ENCODE measurements at places on chromosomes 2 and 18.

- DNase-seq, result no peak
Observed at GRCh38 chr18:51382081-51382480, 184.6 kb upstream of the MEX3C start.

DNA sequence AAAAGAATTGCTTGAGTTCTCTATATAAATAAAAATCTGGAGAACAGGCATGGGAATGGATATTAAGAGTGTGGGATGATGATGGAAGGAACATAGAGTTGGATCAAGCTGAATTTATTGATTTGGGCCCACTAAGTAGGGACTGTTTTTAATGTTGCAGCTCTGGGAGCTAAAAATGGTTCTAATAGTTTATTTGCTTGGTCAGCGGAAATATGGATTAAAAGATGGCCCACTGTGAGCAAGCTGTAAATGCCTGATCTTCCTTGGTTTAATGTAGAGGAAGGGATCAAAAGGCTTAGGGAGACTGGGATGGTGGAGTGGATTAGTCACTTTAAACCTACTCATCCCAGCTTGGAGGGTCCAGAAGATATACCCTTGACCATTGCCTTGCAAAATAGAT is 429.4 kb upstream of the NXPH2 start:
- DNase-seq, result no peak

DNA sequence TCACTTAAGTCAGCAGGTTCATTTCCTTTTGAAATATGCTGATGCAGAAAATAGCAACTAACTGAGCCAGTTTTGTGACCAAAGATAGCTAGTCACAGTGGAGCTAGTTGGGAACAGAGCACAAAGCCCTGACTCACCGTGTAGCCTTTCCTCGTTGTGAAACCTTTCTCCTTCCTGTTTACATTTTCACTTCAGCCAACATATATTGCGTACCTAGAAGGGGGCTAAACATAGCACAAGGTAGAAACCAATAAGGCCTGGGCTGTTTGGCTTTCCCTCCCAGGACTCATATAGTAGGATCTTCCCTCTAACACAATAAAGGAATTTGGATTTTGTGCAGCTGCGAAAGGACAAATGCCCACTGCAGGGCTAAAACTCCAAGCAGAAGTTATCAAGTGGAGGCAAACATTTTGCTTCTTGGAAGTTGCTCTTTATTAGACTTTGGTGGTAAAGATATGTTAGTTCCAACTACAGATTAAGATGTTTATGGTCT is 24.5 kb upstream of the LPIN2 start:
- no peak for DNase-seq

DNA sequence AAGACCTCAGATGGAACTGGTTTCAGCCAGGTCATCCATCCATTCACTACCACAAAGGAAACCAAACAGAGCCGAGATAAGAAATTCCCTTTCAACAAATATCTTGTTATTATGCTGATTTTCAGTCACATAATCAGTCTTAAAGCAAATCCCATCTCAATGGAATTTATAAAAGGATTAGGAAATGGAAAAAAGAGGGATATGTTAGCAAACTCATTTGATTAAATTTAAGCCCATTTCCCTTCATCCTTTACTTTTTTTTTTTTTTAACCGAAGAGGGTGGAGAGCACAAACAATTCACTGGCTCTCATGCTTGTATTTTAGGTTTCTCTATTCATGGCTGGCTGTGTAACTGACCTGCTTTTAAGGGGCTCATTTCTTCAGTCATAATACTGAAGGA is 109.0 kb upstream of the GATA6 start:
- no peak for DNase-seq

DNA sequence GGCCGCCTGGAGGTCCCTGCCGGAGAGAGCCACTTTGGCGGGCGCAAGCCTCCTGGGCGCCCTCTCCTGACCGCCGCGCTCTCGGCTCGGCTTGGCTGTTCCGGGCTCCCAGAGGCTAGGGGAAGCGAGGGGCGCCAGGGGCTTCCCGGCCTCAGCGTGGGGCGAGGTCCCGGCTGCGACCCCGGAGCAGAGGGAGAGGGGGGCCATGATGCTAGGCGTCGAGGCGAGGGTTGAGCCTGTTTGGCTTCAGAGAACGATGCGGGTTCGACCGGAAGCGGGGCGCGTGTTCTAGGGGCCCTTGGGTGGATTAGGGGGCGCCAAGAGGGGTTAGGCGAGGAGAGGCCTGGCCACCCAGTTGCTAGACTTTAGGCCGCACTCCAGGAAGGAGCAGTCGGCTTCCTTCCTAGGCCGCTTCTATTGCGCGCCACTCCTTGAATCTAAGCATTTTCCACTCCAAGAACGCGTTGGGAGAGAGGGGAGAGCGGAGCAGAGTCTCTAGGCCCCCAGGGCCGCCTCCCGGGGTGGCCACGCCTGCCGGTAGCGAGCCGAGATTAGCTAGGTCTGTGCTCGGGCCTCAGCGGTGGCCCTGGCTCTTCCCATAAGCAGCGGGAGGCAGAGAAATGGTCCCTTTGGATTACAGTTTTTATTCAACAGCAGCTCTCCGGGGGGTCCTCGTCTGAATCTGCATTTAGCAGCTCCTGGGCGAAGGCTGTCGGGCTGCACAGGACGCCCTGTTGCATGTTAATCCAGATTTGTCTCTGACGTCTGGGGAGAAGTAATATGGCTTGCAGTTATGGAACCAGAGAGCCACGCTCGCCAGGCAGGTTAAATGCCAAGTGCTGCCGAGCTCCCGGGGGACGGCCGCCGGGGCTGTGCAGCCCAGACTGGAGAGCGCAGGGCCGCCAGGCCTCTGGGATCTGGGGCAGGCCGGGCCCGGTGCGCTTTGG is 11.3 kb downstream of the MEIS1 start:
- no peak for DNase-seq

GRCh38 chr2:207285473-207285815 is 119.7 kb upstream of the KLF7 start:
- no peak for DNase-seq

DNA sequence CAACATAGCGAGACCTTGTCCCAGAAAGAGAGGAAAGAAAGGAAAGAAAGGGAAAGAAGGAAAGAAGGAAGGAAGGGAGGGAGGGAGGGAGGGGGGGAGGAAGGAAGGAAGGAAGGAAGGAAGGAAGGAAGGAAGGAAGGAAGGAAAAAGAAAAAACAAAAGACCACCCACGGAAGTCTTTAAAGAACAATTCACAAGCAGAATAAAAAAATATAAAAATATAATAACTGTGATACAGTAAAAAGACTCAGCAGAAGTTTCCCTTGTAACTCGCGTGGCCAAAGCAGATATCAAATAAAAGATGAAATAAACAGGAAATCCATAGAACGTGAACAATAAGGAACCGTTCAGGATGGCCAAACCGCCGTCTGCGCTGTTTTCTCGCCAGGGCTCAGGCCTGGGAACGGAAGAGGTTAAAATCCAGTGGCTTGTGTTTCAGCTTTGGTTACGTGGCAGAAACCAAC is 1.2 kb upstream of the SLC1A4 start:
- no peak for DNase-seq

DNA sequence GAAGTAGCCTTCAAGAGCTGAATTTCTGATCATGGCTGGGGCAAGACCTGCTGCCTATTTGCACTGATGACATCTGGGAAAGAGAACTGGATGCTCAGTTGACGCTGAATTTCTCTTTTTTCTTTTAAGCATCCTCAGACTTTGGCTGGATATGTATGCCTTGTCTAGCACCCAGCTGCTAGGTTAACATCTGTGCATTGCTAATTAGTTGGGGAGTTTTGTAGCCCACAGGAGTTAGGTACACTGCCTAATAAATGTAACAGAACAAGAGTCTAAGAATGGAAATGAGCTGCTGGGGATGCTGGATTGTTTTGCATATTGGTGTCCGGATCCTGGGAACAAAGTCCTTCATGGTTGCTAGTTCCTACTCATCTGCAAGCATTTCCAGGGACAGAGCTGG is 40.9 kb upstream of the STPG4 start:
- no peak for DNase-seq

- no peak for DNase-seq
Observed at GRCh38 chr2:207775473-207775872, 5.8 kb upstream of the FZD5 start.

- no peak for DNase-seq
Observed at GRCh38 chr2:120330946-120331822, 14.8 kb upstream of the INHBB start.

DNA sequence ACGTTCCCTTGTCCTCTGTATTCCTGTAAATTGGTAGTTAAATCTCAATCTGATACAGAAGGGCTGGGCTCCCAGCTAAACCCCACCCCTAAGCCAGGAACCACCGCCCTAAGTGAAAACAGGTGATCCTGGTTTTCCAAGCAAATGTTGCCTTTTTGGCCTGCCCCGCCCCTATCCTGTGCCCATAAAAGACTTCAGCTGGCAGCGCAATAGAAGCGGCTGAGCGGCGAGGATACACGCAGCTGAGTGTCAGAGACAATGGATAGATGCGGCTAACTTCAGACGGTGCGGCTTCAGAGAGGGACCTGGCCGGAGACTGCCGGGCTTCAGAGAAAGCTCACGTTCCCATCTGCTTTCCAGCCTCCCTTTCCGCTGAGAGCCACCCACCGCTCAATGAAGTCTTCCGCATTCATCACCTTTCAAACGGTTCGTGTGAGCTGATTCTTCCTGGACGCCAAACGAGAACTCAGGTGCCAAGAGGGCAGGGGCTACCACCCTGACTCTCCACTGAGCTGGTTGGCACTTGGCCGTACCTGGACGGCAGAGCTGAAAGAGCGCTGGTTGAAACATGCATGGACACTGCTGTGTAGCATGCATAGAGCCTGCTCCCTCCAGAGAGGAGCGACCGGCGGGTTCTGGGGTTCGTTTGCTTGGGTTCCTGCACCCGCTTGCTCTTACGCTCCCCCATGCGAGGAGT is 49.5 kb upstream of the POLE4 start:
- no peak for DNase-seq

DNA sequence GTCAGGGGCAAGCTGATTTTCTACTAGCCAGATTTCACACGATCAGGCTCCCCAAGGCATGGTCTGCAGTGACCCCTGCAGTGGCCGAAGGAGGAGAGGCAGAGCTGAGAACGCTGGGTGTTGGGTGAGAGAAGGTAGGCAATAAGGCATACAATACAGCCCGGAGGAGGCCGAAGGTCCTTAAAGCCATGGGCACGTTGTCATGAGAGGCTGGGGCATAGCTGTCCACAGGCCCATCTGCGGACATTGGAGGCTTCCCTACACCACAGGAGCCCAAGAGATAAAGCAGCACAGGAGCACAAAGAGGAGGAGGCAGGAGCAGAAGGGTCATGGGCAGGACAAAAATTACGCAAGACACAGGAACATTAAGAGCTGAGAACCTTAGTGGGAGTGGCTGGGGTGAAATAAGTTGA is 16.7 kb upstream of the BZW1 start:
- DNase-seq, result no peak

- no peak for DNase-seq
Observed at GRCh38 chr2:153604133-153604532, 125.6 kb upstream of the RPRM start.

- DNase-seq, result no peak
Observed at GRCh38 chr2:221124532-221125240, 447.4 kb downstream of the EPHA4 start.

DNA sequence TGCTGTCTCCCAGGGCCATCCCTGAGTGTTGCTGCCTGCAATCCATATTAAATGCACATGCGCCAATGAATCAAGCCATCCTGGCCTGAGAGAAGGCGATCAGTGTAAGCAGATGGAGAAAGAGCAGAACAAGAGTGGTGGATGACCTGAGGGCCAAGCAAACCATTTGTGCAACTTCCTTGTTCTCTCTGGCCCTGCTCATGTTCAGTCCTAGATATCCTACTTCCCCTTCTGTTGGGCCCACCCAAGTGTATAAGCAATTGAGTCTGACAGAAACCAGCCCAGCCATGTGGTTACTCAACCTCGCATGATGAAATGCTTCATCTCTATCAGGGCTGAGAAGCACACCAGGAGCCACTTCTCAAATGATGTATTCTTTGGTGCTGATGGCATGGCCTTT is 383.1 kb upstream of the ID2 start:
- no peak for DNase-seq

- no peak for DNase-seq
Observed at GRCh38 chr18:42092848-42093247, 137.8 kb downstream of the PIK3C3 start.

- DNase-seq, result no peak
Observed at GRCh38 chr2:172985139-172985892, 90.3 kb upstream of the MAP3K20 start.

DNA sequence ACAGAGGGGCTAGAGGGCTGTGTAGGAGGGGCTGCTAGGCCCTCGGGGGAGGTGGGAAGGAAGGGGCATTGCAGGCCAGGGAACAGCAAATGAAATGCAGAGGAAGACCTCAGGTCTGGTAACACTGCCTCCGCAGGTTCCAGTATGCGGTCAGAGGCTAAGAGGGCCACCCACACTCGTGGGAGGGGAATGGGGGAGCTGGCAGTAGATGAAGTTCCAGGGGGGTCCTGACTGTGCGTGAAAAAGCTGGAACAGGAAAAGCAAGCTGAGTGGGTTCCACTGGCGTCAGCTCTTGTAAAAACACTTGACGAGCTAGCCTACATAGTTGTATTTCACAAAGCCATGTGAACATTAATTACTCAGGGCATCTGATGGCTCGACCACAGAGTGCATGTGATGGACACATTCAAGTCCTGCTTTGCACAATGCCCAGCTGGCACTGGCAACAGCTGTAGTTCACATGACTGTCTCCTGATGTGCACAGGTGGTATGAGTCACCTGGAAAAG is 29.0 kb upstream of the PTPN4 start:
- DNase-seq, result no peak

Data from neuronal stem cell (in vitro differentiated cells).